NCI-H460 (cell line): ENCODE measurements at places on chromosomes 2 and 18.
A peak's percentile ranks its signal among the peaks of the same experiment; 100 is the strongest.

- peak; percentile 67 for DNase-seq
Measured at GRCh38 chr2:18749912-18750526, 160.7 kb upstream of the NT5C1B start.

GRCh38 chr2:112048887-112049286 lies 6.2 kb upstream of the TMEM87B start:
- DNase-seq = peak; percentile 44

GRCh38 chr2:123073956-123074355 lies 951.1 kb upstream of the CNTNAP5 start:
- no peak for DNase-seq

DNA sequence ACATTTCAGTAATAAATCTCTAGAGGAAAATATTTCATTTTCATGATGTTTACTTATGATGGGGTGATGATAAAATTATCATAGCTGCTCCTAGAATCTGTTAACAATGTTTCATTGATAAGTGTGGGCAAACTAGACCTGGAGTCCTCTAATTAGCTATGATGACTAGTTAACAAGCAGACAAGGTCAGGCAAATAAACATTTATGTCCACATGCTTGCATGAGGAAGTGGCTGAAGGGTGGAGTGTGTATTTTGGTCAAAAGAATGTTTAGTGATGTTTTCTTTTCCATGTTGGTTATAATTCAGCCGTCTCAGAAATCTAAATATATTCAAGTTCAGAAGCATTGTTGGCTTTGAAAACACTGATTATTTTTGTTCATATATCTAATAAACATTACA lies 99.9 kb upstream of the FN1 start:
- DNase-seq = peak; percentile 72

- no peak for DNase-seq
Measured at GRCh38 chr2:136929531-136929930, 164.2 kb downstream of the THSD7B start.

DNA sequence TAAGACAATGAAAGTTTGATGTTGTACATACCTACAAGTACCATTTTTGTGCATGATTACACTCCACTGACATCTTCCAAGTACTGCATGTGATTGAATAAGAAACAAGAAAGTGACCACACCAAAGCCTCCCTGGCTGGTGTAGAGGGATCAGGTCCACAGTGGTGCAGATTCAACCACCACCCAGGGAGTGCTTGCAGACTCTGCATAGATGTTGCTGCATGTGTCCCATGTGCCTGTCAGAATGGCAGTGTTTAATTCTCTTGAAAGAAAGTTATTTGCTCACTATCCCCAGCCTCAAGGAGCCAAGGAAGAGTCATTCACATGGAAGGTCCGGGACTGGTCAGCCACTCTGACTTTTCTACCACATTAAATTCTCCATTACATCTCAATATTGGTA lies 114.5 kb downstream of the MMADHC start:
- no peak for DNase-seq

GRCh38 chr2:65835975-65836549 lies 403.7 kb upstream of the SPRED2 start:
- no peak for DNase-seq

DNA sequence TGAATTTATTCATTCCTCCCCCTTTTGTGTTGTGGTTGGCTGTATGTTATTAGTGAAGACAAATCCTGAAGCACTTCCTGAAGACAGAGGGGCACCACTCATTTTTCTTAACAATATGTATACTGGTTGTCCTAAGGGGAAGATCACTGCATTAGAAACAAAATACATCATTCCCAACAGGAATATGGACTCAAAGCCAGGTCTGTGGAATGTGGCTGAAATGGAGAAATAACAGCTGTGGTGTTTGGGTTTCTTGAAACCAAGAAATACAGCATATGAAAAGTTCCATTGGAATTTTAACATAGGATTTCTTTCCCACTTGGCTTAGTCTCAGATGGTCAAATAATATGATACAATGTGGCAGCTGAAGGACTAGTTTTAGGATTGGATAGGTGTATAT lies 267.6 kb downstream of the KCNE4 start:
- no peak for DNase-seq

- no peak for DNase-seq
Measured at GRCh38 chr18:79867666-79868065, 69.9 kb downstream of the KCNG2 start.

GRCh38 chr2:231545105-231545902 lies 15.1 kb upstream of the NMUR1 start:
- DNase-seq = no peak

DNA sequence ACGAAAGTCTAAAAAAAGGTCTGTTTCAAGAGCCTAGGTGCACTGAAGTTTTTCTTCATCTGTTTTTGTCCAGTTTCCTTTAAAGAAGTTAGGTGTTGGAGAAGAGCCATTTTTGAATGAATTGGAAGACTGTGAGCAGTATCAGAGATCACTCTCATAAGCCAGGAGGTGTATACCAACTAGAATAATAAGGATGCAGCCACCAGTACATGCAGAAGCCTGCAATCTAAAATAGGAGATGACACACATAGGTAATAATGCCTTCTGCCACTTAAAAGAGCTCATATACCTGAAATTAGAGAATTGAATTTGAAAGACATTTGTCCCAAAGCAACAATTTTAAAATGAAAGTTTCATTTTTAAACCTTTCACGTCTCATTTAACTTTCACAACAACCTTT lies 81.7 kb downstream of the RBMS1 start:
- DNase-seq = no peak

GRCh38 chr18:67001052-67001451 lies 397.2 kb upstream of the CDH19 start:
- DNase-seq = no peak

DNA sequence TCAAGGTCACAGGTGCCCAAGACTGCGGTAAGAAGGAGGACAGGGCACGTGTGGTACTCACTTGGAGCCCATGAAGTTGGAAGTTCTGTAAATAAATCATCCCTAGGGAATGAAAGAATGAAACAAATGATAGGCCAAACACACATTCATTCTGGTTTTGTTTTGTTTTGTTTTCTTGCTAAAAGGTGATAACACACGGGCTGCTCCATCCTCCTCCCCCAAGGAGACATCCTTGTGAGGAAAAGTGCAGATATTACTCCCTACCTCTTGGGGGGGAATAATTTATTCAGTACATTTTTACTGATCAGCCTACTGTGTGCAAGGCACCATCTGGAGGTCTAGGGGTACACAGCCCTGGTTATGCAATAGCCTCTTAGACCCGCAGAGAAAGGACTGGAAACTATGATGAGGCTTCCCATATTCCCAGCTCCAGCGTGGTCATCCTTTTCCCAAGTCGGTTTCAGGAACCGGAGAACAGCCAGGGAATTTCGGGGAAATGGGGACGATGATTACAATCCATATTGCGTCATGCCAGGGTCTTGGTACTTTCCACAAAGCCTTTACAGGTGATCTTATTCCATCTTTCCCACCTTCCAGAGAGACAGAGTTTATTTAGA lies 6.3 kb downstream of the RAX start:
- no peak for DNase-seq

DNA sequence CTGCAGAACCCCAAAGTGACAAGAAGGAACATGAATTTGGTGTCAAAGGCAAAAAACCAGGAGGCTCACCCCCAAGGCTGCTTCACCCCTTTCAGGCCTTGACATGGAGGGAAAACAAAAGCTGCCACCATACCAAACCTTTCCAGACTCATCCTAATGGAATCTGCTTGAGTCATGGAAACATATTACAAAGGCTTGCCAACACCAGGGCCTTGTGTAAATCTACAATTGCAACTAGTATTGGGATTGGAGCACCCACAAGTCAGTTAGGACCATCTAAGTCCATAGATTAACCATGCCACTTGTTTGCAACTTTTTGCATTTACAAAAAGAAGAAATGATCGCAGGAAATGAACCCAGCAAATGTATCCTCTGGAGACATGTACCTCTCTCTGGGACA lies 297.6 kb downstream of the CDCA7 start:
- peak; percentile 41 for DNase-seq

GRCh38 chr18:9210966-9211365 lies 74.4 kb downstream of the ANKRD12 start:
- no peak for DNase-seq

DNA sequence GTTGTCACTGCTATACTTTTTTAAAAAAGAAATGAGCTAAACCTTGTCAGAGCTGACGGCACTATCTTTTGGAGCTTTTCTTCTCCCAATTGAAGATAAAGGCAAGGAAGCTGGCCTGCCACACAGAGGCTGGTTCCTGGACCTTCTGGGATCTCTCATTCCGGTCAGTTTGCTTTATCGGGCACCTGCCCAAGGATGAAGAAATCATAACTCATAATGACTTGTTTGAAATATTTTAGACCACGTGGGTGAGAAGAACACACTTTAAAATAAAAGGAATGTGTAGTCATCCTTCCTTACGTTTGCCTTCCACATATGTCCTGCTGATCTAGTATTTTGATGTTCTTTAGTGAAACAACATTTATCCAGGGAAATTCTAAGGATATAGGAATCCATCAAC lies 535.7 kb downstream of the DCC start:
- DNase-seq = no peak

GRCh38 chr2:64819774-64820688 lies 166.3 kb upstream of the SERTAD2 start:
- no peak for DNase-seq

GRCh38 chr2:44770221-44771195 lies 171.0 kb upstream of the SIX3 start:
- no peak for DNase-seq

- no peak for DNase-seq
Measured at GRCh38 chr18:66235206-66235605, 368.7 kb downstream of the CDH19 start.

DNA sequence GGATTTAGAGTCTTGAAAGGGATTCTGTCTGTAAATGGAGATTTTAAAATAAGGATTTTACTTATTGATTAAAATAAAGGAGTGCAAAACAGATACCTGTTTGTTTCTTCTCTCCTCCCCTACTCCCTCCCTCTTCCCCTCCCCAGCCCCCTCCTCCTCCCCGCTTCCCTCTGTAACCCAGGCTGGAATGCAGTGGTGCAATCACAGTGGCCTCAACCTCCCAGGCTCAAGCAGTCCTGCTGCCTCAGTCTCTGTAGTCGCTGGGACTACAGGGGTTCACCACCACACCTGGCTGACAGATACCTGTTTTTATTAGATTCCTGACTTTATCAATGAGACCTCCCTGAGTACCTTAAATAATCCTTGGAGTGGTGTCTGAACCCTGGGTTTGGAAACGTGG lies 57.1 kb downstream of the OXER1 start:
- DNase-seq = no peak

DNA sequence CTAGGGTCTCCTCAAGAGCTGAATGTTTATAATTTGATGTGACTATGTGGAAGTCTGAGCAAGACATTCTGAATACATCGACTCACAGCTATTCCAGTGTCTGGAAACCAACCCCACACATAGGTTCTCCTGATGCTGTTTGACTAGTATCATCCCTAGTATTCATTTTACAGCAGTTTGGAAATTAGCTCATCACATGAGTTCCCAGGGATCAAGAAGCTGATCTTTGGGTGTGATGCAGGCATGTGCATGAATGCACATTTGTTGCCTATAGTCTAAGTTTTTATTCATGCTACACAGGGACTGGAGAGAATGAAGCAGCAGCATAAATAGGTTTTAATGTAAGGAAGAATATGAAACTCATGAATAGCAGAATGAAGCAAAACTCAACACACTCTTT lies 284.3 kb upstream of the SPRED2 start:
- DNase-seq = no peak

DNA sequence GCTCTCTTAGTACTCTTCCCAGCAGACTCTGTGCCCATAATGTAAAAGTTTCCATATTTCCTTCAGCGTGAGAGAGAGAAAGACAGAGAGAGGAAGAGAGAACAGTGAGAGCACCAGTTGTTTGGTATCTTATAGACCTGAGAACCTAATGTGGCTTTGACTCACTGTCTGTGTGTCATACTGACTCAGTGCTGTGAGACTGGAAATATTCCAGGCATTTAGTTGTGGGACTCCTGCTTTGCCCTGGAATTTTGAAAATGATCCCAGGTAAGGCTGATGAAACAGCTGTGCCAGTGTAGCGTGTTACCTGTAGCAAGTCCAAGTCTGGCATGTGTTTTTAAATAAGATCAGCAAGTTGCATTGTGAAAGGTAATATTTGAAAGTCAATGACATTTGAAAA lies 87.9 kb upstream of the KCNH7 start:
- DNase-seq = no peak

- DNase-seq = no peak
Measured at GRCh38 chr2:98658816-98659490, 50.6 kb downstream of the UNC50 start.

- DNase-seq = peak; percentile 83
Measured at GRCh38 chr2:36650031-36650829, 46.3 kb upstream of the VIT start.

GRCh38 chr2:218093879-218094278 lies 24.8 kb downstream of the RUFY4 start:
- DNase-seq = no peak

DNA sequence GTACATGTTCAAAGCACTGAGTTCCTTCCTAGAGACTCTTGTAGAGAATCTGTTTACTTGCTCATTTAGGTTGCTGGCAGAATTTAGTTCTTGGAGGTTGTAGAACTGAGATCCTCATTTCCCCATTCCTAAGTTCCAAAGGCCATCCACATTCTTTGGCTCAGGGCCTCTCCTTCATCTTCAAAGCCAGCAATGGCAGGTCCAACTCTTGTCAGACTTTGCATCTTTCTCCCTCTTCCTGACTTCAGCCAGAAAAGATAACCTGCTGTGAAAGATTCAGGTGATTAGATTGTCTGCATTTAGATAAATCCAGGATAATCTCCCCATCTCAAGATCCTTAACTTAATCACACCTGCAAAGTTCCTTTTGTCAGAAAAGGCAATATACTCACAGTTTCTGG lies 51.1 kb downstream of the SOCS6 start:
- DNase-seq = no peak

DNA sequence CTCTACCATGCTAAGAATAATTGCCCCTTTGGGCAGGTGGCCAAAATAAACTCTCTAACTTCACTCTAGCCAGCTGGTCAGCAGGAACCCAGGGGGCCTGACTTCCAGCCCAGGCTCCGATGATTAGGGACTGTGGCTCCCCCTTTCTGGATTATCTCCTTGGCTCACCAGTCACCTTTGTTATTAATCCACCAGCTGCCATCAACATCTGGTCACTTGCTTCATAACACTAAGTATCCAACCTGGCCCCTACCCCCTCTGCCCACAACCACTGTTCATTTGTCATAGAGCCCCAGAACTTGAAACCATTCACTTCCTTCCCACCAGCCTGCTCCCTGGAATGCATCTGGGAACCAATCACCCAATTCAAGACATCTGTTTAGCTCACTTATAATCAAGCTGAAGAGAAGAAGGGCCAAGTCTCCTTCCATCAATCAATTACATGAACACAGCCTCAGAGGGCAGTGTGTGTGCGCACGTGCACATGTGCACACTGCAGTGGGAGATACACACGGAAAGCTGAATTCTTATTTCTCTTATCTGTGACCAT lies 215.1 kb downstream of the ALK start:
- no peak for DNase-seq

DNA sequence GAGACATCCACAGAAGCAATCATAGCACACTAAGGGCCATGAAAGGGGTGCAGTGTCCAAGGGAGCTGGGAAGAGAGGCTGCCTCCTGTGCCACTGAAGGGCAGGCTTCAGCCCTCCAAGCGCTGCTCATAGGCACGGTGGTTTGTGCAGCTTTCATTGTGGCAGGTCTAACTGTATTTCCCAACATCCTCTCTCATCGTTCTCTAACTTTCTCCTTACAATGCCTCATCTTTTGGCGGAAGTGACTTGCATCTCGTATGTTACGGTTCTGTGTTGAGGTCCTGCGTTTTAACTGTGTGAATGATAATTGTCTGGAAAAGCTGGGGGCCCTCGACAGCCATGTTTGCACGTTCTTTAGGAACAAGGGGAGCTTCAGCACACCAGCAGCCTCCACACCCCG lies 213.9 kb downstream of the GBX2 start:
- DNase-seq = no peak
